GM03348 (cell line): ENCODE measurements at places on chromosomes 6 and 20.

DNA sequence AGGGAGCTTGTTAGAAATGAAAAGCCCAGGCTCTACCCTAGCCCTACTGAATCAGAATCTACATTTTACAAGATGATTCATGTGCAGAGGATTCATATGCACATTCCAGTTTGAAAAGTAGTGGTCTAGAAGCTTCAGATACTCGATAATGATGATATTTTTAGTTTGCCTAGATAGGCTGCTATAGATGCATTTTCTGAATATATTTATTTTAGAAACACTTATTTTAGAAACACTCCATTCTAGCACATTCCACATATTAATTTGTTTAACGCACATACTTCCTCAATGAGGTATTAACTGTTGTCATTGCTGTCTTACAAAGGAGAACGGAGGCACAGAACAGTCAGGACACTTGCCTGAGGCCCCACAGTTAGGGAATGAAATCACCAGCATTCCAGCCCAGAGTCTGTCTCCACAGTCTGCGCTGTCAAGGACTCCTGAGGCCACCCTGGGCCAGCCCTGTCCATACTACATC lies 64.4 kb downstream of the SNAP25 start:
- no peak for DNase-seq

GRCh38 chr20:18676396-18676795 lies 88.5 kb downstream of the DTD1 start:
- DNase-seq = no peak

DNA sequence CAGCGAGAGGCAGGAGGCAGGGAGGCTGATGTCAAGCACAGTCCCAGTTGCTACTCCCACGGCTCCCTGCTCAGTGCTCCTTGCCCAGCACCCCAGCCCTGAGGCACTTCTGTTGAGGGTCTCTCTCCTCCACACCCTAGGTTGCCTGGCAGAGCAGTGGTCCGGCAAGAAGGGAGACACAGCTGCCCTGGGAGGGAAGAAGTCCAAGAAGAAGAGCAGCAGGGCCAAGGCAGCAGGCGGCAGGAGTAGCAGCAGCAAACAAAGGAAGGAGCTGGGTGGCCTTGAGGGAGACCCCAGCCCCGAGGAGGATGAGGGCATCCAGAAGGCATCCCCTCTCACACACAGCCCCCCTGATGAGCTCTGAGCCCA lies 9.1 kb downstream of the CNPY3 start:
- DNase-seq = no peak

DNA sequence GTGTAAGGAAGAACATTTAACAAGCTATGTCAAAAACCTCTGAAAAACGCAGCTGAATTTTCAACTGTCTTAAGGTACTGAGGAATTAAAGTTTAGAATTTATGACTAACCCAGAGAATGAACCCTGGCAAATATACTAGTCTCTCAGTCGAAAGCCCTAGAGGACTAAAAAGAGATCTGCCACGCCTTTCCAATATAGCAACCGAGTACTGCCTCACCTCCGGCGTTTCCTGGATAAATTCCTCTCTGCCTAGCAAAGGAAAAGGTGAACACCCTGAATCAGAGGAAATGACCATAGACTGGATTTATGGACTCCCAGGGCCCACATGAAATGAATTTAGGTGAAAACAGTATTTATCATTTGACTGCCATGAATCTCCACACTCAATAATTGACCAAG lies 12.0 kb upstream of the OR2B2 start:
- DNase-seq = no peak

- DNase-seq = no peak
These were observed 1.2 kb downstream of the LIME1 start for GRCh38 chr20:63737695-63737944.

DNA sequence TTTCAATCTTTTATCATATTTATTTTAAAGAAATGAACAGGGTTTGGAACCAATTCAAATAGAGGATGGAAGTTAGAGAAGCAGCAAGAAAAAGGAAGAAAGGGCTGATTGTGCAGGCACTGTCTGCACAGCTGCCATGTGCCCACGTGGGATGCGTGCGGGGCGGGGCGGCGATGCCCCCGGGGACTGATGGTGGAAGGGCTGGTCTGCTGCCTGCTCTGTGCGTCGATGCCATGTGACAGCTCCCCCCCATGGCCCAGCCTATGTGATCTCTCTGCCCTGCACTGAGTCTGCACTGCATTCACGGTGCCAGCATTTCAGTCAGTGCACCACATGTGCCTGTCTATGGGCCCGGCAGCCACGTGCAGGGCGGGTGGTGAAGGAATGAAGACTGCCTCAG lies 96.4 kb downstream of the IRF4 start:
- DNase-seq = no peak

- peak; percentile 85 for DNase-seq
These were observed 54.1 kb upstream of the TPD52L1 start for GRCh38 chr6:125099211-125100073.

GRCh38 chr20:20160520-20160919 lies 108.2 kb downstream of the CFAP61 start:
- DNase-seq = no peak

DNA sequence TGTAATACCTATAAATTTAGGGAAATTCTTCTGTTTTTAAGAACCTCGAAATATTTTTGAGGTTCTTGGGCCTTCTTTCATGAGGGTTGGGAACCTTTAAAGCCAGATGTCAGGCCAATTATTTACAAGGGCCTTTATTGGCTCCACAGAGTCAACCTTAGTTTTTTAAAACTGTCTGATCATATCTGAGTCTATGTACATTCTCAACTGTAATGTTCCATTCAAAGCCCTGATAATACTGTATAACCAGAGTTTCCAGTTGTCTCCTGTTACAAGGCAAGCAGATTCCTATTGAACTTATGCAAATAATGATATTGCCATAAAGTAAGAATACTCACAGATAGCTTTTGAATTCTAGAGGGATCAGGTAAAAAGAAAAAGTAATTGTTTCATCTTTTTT lies 545.5 kb downstream of the EPM2A start:
- no peak for DNase-seq

DNA sequence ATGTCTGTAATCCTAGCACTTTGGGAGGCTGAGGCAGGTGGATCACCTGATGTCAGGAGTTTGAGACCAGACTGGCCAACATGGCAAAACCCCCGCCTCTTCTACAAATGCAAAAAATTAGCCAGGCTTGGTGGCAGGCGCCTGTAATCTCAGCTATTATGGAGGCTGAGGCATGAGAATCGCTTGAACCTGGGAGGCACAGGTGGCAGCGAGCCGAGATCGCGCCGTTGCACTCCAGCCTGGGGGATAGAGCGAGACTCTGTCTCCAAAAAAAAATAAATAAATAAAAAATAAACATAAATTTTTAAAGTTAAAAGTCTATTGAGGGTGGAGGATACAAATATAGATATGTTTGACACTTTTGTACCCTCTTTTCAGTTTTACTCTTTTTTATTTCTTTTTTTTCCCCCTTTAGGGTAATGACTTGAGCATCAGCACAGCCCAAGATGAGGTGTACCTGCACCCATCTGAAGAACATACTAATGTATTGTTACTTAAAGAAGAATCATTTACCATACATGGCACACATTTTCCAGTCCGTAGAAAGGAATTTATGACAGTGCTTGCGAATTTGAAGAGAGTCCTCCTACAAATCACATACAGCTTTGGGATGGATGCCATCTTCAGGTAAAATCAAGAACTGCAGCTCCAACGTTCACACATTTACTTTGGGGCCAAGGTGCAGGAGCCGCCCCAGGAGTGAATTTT lies 368.9 kb downstream of the LAMA2 start:
- DNase-seq = peak; percentile 68

- DNase-seq = peak; percentile 60
These were observed 56.2 kb upstream of the RIPOR2 start for GRCh38 chr6:24991810-24992467.

DNA sequence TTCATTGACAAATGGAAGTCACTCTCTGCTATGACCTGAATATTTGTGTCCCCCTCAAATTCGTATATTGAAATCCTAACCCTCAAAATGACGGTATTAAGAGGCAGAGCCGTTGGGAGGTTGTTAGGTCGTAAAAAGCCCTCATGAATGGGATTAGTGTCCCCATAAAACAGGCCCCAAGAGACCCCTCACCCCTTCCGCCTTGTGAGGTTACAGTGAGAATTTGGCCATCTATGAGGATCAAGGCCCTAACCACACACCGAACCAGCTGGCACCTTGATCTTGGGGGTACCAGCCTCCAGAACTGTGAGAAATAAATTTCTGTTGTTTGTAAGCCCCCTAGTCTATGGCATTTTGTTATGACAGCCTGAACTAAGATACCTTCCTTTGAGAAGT lies 52.5 kb upstream of the SLC22A16 start:
- DNase-seq = no peak

DNA sequence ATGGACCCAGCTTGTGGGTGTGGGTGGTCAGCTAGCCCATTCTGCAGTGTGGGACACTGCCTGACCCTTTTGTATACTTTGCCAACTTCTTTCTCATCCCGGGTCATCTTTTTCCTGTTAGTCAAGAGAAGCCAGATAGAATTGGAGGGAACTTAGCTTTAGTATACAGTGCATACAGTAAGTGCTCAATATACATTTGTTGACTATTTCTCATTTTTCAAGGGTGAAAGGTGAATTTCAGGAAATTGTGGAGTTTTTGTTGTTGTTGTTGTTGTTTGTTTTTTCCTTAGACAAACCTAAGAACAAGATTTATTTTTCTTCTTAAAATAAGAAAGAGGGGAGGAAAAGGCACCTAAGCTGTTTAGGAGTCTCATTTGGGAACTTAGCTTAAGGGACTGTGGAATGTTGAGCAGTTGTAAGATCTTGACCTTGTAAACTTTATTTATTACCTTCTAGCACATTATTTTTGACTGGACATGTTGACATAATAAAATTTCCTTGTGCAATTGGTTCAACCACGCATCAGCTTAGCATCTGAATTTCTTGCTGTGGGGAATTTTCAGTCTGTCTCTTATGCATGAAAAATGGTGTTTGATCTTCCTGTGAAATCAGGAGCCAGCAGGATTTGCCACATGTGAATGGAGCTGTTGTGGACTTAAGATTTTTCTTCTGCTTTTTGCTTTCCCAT lies 113.6 kb downstream of the ARID1B start:
- DNase-seq = peak; percentile 31

GRCh38 chr6:150685860-150686259 lies 86.2 kb downstream of the PLEKHG1 start:
- peak; percentile 21 for DNase-seq
